A549 treated with DMSO at 1 μM for 4 hours (cell line): ENCODE measurements at places on chromosomes 3 and 15. TPM values are rescaled to one million over a fixed set of nuclear protein-coding genes. Genes with fewer than 3 reads are reported as not detected.

NOX5 gene
- 0.12 to 0.48 TPM (median 0.20 TPM) in 5 replicates for total RNA-seq

EPHB3 gene
- 0.30 to 0.95 TPM (median 0.37 TPM) in 5 replicates for total RNA-seq

AMIGO3 gene
- total RNA-seq: 0.48 to 0.91 TPM (median 0.61 TPM) in 5 replicates

MPI gene
- 29.5 to 46.7 TPM (median 32.5 TPM) in 5 replicates for total RNA-seq

FSTL1 gene
- 62.5 to 103 TPM (median 80.6 TPM) in 5 replicates for total RNA-seq

HRH1 gene
- total RNA-seq: 9.1 to 11.0 TPM (median 9.7 TPM) in 5 replicates
